ENCODE measurements at places on chromosomes 16 and 17.

DNA sequence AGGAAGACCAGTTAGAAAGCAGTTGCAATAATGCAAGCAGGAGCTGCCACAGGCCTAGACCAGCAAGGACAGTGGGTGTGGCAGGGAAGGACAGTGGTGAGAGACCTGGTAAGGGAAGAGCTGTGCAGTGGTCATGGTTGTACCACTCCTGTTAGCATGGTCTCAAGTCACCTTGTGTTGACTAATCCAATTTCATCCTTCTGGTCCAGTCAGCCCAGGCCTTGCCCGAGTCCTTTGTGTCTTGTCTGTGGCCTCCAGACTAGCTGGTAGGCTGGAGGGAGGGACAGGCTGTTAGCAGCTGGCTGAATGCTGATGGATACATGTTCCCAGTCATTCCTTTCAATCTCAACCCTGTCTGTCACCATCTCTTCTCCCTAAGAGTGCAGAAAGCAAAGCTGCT is 54.1 kb upstream of the BRD7 start:
- H3K4me1 ChIP-seq = peaks cover 15% of the 10 kb centered on the region
- H3K36me3 ChIP-seq = no peaks in the 10 kb centered on the region
- no peak overlapping the region for H3K4me3 ChIP-seq
- no peak overlapping the region for H3K27ac ChIP-seq

GRCh38 chr17:40675905-40676304 is 10.9 kb upstream of the KRT222 start:
- no peaks in the 10 kb centered on the region for H3K36me3 ChIP-seq
- peaks cover 55% of the 10 kb centered on the region for H3K27me3 ChIP-seq
- H3K4me1 ChIP-seq = no peaks in the 10 kb centered on the region
- H3K4me3 ChIP-seq = no peak overlapping the region

DNA sequence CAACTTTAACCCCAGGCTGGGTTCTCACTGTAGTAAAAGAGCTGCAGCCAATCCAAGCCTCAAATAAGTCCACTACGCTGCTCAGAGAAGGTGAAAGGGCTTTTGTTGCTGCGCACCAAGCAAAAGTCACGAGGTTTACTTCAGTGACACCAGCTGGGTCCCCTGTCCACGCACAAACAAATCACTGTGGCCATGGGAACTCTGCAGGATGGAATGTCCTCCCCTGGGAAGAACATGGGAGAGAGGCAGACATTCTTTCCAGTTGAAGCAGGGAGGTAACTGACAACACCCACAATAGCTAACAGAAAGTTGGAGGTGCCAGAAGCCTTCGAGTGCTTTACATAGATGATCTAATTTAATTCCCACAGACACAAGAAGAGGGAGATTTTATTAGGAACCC is 181.9 kb downstream of the PMP22 start:
- no peak overlapping the region for H3K4me3 ChIP-seq
- peaks cover 18% of the 10 kb centered on the region for H3K27me3 ChIP-seq
- no peak overlapping the region for H3K27ac ChIP-seq
- peaks cover 3% of the 10 kb centered on the region for H3K4me1 ChIP-seq
- H3K36me3 ChIP-seq = no peaks in the 10 kb centered on the region
- DNase-seq = no peak

DNA sequence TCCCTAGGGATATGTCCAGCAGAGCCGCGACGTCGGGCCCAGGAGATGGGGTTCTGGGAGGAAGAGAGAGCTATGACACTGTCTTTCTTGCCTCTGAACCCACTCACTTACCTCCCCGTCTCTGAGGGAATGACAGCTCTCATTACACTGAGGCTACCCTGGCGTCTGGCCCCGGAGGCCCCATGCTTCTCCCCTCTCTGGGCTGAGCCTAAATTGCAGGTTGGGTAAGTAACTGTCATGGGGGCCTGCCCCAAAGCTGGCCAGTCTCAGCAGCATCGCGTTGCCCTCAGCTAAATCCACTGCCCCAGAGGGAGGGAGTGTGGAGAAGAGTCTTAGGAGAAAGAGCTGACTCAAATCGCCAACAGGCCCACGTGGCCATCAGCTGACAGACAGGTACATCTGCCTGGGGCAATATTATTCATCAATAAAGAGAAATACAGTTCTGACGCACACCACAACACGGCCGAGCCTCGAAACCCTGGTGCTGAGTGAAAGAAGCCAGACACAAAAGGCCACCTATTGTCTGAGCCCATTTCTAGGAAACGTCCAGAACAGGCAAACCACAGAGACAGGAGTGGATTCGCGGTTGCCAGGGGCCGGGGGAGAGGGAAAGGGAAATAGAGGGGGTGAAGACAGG is 156.4 kb downstream of the C16orf95 start:
- no peak overlapping the region for H3K4me3 ChIP-seq
- peaks cover 18% of the 10 kb centered on the region for H3K27me3 ChIP-seq
- no peak overlapping the region for H3K27ac ChIP-seq
- H3K36me3 ChIP-seq = peaks cover 3% of the 10 kb centered on the region

- H3K4me1 ChIP-seq = peaks cover 17% of the 10 kb centered on the region
- peaks cover 15% of the 10 kb centered on the region for H3K27me3 ChIP-seq
- no peak overlapping the region for H3K27ac ChIP-seq
- no peak for DNase-seq
Observed at GRCh38 chr17:1639549-1640180, 5.9 kb downstream of the SCARF1 start.

- H3K4me1 ChIP-seq = peaks cover 39% of the 10 kb centered on the region
- no peak overlapping the region for H3K27ac ChIP-seq
- peaks cover 6% of the 10 kb centered on the region for H3K36me3 ChIP-seq
- H3K27me3 ChIP-seq = peaks cover 34% of the 10 kb centered on the region
Observed at GRCh38 chr17:64254755-64255154, 8.3 kb downstream of the TEX2 start.

DNA sequence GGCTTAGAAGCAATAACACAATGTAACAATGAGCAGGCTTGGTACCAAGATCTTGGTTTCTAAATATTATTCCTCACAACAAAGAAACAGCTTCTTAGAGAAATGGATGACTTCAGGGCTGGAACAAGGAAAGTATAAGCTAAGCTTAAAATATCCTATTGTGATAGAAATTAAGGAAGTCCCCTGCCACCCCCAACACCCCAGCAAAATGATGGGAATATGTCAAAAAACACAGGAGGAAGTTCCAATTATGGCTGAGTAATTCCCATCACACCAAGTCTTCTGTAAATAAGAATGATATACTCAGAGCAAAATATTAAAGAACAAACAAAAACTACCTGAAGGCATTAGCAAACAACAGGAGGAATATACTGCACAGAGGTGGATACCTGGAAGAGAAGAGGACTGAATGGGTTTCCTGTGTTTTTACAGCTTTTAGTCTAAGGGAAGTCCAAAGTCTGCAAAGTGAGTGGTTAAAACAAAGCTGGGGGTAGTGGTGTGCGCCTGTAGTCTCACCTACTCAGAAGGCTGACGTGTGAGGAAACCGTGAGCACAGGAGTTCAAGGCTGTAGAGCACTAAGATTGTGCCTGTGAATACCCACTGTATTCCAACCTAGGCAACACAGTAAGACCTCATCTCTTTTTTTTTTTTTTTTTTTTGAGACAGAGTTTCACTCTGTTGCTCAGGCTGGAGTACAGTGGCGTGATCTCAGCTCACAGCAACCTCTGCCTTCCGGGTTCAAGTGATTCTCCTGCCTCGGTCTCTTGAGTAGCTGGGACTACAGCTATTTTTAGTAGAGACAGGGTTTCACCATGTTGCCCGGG is 17.1 kb upstream of the ATP6V0A1 start:
- H3K27me3 ChIP-seq = no peaks in the 10 kb centered on the region
- no peak overlapping the region for H3K4me3 ChIP-seq
- H3K4me1 ChIP-seq = peaks cover 6% of the 10 kb centered on the region
- DNase-seq = no peak

- no peak for DNase-seq
- H3K4me3 ChIP-seq = no peak overlapping the region
- peaks cover 13% of the 10 kb centered on the region for H3K27me3 ChIP-seq
- H3K27ac ChIP-seq = no peak overlapping the region
- no peaks in the 10 kb centered on the region for H3K36me3 ChIP-seq
- H3K4me1 ChIP-seq = peaks cover 29% of the 10 kb centered on the region
Observed at GRCh38 chr17:73585583-73585982, 58.7 kb downstream of the SDK2 start.

GRCh38 chr16:554640-555365 is 5.4 kb upstream of the PRR35 start:
- peaks cover 9% of the 10 kb centered on the region for H3K27me3 ChIP-seq
- peaks cover 3% of the 10 kb centered on the region for H3K4me1 ChIP-seq
- H3K27ac ChIP-seq = no peak overlapping the region
- DNase-seq = no peak

DNA sequence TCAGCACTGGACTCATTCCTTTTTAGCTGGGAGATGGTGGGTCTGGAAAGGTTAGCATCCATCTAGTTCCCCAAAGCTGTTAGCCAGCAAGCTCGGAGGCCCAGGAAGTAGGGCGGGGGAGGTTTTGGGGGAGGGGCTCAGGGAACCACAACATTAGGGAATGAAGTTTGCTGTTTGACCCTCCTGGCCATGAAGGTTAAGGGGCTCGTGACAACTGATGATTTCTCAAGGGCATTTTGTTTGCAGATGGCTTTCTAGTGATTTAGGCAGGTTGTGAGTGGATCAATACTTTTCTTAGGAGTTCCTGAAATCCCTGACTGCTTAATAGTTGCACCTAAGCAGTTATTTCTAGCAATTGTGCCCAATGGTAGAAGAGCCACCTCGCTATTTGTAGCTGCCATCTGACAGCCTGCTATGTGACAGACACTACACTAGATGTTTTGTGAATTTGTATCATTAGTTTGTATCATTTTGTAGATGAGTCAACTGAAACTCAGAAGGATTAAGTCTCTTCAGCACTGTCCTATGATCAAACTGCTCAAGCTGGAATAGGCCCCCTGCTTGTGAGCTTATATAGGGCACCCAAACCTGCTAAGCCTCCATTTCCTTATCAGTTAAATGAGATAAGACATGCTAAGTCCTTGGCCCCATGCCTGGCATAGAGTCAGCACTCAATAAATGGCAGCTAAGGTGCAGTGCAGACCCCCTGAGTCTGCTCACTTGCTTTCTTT is 146.4 kb downstream of the IRX3 start:
- H3K27me3 ChIP-seq = peaks cover 14% of the 10 kb centered on the region
- no peak for DNase-seq
- H3K36me3 ChIP-seq = no peaks in the 10 kb centered on the region
- no peak overlapping the region for H3K4me3 ChIP-seq

- H3K4me1 ChIP-seq = no peaks in the 10 kb centered on the region
- peaks cover 12% of the 10 kb centered on the region for H3K27me3 ChIP-seq
- H3K4me3 ChIP-seq = no peak overlapping the region
- no peaks in the 10 kb centered on the region for H3K36me3 ChIP-seq
- no peak for DNase-seq
Observed at GRCh38 chr16:83878838-83879237, 20.1 kb upstream of the MLYCD start.

GRCh38 chr17:39607851-39608130 is at the start of gene NEUROD2:
TSS of gene NEUROD2 (minus strand) at chr17:39607920. CDS start at chr17:39606599, 1,321 bp downstream.
- H3K36me3 ChIP-seq = peaks cover 4% of the 10 kb centered on the region
- H3K4me3 ChIP-seq = peak within 1 kb of the TSS; percentile 51
- no peaks in the 10 kb centered on the region for H3K4me1 ChIP-seq
- DNase-seq = no peak

DNA sequence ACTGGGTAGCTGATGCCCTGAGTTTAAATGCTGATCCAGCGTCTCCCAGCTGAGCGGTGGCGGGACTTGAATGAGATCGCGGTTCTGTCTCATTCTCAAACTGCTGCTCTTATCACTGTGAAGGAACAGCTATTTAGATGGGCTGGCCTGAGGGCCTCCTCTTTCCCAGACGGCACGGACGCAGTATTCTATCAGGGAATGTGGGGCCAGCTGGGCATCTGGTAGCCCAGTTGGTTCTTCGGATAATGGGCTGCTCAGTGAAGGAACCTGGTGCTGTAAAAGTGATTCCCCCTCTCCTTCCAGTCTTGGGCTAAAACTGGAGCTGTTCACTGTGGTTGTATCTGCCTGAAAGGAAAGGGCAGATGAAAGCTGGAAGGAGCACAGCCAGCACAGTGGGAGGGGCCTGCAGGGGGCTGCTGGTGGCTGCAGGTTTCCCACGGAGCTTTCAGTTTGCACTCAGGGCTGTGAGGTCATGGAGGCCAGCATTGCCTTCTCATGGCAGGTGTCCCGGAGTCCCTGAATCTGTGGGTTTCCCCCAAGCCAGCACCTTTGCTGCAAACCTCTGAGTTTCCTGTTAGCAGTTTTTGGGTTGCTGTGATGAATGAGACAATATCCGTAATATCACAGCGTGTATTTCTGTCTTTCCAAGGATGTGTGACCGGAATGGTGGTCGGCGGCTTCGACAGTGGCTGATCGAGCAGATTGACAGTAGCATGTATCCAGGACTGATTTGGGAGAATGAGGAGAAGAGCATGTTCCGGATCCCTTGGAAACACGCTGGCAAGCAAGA is 3.6 kb downstream of the IRF8 start:
- peaks cover 18% of the 10 kb centered on the region for H3K4me1 ChIP-seq
- H3K27me3 ChIP-seq = peaks cover 60% of the 10 kb centered on the region
- H3K4me3 ChIP-seq = peak overlapping the region; percentile 71
- DNase-seq = no peak
- no peak overlapping the region for H3K27ac ChIP-seq
- H3K36me3 ChIP-seq = no peaks in the 10 kb centered on the region

GRCh38 chr17:30217054-30217453 is 18.4 kb downstream of the SLC6A4 start:
- no peak overlapping the region for H3K4me3 ChIP-seq
- no peak for DNase-seq
- H3K4me1 ChIP-seq = peaks cover 5% of the 10 kb centered on the region
- H3K27me3 ChIP-seq = no peaks in the 10 kb centered on the region

DNA sequence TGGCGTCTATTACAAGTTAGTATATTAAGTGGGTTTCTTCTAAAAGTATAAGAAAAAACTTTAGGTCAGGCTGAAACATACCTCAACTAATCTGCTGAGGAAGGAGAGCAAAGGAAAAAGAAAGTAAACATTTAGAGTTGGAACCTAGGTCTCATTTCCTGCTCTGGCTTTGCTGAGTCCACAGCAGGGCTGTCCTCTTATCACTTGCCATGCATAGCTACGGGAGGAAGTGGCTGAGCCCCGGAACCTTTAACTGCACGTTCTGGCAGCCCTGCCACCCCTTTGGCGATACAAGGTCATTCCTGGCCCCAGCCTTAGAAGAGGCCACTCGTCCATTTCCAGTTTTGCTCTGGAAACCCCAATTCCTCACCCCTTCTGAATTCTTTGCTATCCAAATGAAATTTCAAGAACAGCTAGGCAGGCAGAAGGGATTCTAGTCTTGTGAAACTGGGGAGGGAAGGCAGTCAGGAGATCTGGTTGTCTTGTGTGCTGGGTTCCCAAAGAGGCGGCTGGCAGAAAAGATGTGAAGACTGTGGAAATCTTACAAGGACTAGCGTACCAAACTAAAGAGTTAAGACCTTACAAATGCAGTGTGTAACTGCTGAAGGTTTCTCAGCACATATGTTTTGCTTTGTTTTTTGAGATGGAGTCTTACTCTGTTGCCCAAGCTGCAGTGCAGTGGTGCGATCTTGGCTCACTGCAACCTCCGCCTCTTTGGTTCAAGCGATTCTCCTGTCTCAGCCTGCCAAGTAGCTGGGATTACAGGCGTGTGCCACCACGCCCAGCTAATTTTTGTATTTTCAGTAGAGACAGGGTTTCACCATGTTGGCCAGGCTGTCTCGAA is 19.1 kb downstream of the WIPI1 start:
- peaks cover 5% of the 10 kb centered on the region for H3K36me3 ChIP-seq
- no peaks in the 10 kb centered on the region for H3K27me3 ChIP-seq
- DNase-seq = no peak
- H3K4me1 ChIP-seq = peaks cover 36% of the 10 kb centered on the region
- no peak overlapping the region for H3K4me3 ChIP-seq
- H3K27ac ChIP-seq = peak overlapping the region; percentile 18

GRCh38 chr17:77718669-77718961 is 239.9 kb upstream of the TNRC6C start:
- H3K4me3 ChIP-seq = no peak overlapping the region
- no peaks in the 10 kb centered on the region for H3K36me3 ChIP-seq
- H3K27me3 ChIP-seq = peaks cover 6% of the 10 kb centered on the region

All from type B pancreatic cell (in vitro differentiated cells).